Neural crest cell (in vitro differentiated cells): ENCODE measurements at places on chromosomes 12 and 14.

GRCh38 chr12:98698603-98699463 lies 53.7 kb downstream of the APAF1 start:
- DNase-seq, result no peak

DNA sequence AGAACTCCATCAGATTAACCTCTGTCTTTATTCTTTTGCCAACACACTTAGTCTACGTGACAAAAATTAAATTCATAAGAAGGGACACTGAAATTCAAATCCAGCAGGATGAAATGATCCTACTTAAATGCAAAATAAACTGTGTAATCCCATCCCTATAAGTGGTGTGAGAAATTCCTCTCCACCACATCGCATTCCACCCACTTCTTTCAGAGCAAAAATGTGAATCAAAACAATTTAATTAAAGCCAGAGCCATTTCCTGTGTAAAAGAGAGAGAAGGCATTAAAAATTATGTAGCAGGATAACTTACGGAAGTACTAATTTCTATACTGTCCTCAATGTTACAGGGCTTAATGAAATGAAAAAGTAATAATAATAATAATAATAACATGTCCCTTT lies 844.3 kb downstream of the GALC start:
- DNase-seq, result no peak

DNA sequence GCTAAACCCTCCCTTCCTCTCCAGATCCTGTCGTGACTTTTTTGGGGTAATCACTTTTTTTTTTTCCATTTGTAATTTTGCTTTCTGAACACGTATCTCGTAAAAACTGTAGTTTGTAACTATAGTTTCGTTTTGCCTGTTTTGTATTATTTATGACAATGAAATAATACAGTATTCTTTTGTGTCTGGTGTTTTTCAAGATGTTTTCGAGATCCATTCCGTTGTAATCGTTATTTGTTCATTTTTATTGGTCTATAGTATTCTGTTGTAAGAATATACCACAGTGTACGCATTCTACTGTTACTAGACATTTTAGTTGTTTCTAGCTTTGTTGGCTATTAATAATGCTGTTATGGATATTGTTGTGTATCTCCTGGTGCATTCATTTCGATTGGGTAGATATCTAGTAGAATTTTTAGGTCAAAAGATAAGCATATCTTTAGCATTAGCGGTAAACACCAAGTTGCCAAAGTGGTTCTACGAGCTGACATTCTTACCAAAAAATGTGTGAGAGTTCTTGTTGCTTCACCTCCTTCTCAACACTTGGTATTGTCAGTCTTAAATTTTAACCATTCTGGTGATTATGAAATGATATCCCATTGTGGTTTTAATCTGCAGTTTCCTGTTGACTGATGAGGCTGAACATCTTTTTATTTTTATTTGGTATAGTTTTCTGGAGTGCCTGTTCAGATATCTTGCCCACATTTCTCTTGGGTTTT lies 92.3 kb upstream of the EVL start:
- DNase-seq, result no peak

DNA sequence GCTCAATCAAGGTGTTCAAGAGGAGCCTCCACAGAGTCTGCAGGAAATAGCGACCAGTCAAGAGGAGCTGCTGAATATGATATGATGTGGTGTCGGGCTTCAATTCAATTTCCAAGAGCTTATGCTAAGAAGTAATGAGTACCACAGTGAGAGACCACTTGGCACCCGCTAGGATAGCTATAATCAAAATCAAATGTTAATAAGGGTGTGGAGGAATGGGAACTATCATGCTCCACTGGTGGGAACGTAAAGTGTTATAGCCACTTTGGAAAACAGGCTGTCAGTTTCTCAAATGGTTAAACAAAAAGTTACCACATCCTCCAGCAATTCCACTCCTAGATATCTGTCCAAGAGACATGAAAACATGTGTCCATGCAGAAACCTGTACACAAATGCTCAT lies 6.7 kb downstream of the POLR3B start:
- DNase-seq, result no peak

DNA sequence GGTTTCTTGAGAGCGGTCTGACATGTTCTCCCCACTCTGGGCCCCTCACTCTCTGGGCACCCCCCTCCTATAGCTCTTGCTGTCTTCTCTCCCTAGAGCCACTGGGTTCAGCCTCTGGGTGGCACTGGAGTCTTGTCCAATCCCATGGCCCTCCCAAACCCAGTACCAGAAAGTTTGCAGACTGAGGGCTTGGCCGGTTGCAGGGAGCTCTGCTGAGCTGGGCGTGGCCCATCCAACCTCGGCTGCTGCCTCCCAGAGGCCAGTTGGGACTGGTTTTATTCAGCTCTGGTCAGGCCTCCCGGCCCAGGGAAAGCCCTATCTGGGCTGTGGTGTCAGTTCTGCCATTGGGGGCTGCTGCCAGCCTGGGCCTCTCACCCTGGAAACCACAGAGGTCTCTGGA lies 37.9 kb downstream of the ISCA2 start:
- DNase-seq, result no peak

DNA sequence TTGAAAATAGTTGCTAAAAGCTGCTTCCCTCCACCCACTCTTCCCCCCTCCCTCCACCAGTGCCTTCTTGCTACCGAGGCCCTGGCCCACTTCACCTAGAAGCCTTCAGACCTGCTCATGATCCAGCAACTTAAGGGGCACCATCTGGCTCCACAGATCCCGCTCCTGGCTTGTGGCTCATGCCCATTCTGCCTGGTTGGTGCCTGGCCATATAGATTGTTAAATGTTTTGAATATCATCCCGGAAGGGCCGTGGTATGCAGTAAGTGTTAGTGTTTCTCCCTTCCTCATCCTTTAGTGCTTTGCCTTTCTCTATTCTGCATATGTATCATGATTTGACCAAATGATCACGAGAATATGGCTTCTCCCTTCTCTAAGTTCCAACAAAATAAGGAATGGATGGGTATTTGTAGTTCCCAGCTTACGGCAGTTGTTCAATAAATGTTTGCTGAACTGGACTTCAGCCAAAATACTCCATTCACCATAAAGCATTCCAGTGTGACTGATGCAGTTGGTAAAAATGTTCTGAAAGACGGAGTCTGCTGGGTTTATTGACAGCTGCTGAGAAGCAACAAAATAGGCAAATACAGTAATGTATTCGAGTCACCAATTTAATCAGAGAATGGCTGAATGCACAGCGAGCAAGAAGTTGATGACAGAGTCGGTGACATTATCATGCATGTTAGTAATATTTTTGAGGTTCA lies 30.7 kb downstream of the GRIP1 start:
- DNase-seq, result no peak

- DNase-seq, result no peak
Measured at GRCh38 chr14:101497684-101498525, 63.4 kb upstream of the DIO3 start.

DNA sequence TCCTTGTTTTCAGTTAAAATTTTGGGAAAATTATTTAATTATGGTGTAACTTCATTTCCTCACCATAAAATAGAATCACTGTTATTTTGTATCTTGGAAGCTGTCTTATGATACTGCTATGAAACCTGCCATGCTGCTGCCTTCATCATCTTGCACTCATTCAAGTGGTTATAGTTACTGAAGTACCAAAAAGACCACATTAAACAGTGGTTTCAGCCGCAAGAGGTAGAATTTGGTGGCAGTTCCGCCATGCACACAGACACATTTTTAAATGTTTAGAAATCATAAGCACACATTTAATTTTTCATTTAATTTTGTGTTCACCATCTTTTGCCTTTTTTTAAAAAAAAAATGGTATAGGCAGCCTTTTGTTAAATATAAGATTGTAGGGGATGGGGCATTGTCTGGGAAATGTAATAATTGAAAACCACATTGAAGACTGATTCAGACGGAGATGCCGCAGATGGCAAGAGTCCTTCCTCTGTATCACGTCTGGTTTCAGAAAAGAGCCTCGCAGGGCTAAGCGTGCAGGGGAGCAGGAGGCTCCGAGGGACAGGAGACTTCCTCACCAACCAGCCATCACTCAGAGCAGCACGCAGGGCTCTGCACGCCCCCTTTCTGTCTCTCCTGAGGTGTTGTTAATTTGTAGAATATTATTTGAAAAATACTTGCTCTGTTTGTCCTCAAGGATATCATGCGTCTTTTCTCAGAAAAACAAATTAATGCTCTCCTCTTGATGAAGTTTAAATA lies 115.2 kb upstream of the PELI2 start:
- DNase-seq, result no peak

DNA sequence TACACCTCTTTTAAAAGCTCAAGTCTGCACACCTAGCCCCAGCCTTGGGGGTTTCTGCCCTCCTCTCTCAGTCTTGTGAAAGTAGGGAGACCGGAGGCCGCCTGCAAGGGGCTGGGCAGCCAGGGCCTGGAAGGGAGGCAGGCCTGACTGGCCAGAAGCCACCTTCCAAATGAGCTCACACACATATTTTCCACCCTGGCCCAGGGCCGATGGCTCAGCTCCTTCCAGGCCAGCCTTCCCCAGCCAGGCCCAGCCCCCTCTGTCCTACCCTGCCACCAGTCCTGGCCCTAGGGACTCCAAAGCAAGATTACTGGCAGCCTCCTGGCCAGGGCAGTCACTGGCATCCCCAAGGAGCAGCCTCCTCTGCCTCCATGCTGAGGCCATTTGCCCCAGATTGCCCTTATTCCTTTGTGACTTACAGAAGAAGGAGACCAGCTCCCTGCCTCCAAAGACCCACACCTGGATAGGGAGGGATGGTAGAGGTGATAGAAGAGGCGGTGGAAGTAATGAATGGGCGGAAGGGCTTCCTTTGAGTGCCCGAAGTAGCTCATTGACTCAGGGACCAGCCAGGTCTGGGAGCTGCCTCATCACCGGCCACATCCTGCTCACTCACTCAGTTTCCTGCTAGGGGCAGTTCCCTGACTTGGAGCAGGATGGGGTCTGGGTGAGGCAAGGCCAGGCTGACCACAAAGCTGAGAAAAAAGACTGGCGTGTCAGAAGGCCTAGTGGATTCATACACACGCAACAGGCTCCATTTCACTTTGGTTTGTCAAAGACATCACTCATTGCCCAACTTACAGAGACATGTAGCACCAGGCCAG lies 14.8 kb downstream of the MMP14 start:
- no peak for DNase-seq

DNA sequence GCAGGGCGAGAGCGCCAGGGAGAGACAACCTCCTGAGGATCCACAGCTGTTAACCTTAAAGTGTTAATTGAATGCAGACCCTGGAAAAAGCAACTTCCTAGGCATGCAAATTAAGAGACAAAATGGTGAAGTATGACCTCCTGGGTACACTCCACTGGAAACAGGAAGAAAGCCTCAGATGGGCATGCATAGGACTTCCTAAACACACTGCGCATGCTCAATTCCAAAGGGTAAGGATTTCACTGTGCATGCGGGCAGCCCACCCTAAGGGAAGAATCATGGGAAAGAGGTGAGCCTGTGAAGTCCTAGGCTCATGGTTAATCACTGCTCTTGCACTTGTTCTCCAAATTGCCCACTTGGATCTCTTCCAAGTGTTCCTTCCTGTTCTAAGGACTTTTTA lies 80.5 kb upstream of the CAPRIN2 start:
- DNase-seq, result no peak

- no peak for DNase-seq
Measured at GRCh38 chr12:46160101-46160980, 108.5 kb downstream of the SLC38A1 start.

- no peak for DNase-seq
Measured at GRCh38 chr14:89240414-89240813, 176.6 kb downstream of the FOXN3 start.
